ENCODE measurements at places on chromosomes 12 and 14. TPM values are rescaled to one million over a fixed set of nuclear protein-coding genes. Genes with fewer than 3 reads are reported as not detected.
A peak's percentile ranks its signal among the peaks of the same experiment; 100 is the strongest.

GRCh38 chr12:60724984-60725383, 1129.2 kb downstream of the SLC16A7 start:
- DNase-seq: no peak

DNA sequence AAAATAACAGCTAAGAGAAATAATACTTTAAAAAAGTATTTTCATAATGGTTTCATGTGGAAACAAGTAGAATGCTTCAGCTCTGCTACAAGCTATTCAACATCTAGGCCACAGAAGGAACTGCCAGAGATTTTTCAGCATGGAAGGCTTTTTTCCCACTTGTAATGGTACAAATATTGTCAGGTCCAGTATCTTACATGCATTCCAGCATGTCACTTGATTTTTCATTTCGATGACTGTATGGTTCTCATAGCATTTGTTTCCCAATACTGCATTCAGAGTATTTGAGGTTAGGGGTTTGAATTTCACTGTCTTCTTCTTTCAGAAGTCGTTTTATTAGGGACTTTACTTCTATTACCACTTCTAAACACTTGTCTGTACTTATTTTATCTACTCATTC, 1701.5 kb upstream of the FLRT2 start:
- DNase-seq: no peak

DNA sequence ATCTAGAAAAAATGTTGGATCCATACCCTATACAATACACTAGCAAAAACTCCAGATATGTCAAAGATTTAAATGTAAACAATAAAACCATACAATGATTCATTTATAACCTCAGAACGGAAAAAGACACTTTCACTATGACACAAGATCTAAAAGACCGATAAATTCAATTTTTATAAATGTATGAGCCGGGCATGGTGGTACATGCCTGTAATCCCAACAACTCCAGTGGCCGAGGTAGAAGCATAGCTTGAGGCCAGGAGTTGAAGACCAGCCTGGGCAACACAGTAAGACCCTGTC, 2.5 kb upstream of the SOS2 start:
- DNase-seq: no peak

GRCh38 chr14:35332517-35333263, 40.5 kb downstream of the PSMA6 start:
- DNase-seq: no peak

GRCh38 chr14:104197449-104198247, 59.3 kb downstream of the KIF26A start:
- no peak for DNase-seq

- DNase-seq: no peak
Measured at GRCh38 chr14:61355892-61356325, 34.5 kb downstream of the PRKCH start.

DNA sequence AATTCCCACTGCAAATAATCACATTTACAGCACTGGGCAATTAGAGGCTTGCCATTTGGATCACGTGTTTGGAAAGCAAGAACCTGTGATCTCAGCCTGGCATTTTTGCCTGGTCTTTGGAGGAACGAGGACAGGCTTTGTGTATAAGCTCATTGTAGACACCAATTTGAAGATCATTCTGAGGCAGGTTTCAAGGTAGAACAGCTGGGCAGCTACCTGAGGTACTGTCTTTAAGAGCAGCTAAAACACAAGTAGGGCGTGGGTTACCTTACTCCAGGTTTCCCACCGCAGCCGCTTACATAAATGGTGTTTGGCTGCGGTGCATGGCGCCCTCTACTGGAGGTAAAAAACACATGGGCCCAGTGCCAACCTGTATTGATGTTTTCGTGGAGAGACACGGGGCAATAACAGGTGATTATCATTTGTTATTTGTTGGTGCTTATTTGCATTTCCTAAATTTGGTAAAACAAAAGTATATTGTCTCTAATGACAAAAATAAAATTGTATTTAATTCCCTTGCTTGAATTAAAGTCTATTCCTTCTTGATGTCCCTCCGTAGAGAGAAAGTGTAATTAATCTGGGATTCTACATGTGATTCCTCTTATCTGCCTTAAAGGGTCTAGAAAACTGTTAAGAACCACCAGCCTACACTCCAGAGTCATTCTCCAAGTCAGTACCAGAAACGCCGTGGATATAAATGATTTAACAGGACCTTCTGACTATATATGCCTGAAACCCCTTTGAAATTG, 69.7 kb downstream of the SVOP start:
- DNase-seq: peak; percentile 57

DNA sequence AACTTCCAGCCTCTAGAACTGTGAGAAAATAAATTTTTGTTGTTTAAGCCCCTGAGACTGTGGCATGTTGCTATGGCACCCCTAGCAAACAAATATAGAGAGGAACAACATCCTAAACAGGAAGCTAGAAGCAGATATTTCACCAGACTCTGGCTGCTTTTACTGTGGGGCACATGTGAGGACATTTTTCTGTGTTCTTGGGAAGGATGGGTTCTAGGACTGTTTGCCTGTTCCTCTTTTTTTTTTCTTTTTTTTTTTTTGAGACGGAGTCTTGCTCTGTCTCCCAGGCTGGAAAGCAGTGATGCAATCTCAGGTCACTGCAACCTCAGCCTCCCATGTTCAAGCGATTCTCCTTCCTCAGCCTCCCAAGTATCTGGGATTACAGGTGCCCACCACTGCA, 4.2 kb upstream of the HRK start:
- DNase-seq: no peak

- no peak for DNase-seq
Measured at GRCh38 chr14:78424311-78424710, 254.1 kb downstream of the NRXN3 start.

The TRPV4 gene
- polyA plus RNA-seq: 12.8 TPM

The MVK gene
- polyA plus RNA-seq: 20.6 TPM

DNA sequence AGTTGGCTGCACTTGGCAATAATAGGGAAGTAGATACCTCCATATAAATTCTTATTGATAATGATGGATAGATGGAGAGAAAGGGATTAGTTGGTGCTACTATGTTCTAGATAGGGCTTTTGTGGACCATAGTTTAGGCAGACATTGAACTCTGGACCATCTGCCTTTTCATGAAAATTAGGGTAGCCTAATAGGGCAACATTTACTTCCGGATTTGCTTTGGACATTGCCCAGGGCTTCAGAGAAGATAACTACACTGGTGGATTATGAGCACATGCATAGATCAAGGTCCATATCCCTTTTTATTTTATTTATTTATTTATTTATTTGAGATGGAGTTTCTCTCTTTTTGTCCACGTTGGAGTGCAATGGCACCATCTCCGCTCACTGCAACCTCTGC, 70.5 kb downstream of the FIGNL2 start:
- DNase-seq: no peak

The CDCA3 gene
- 23.3 TPM for polyA plus RNA-seq

GRCh38 chr12:71297930-71298329, 140.1 kb upstream of the TSPAN8 start:
- DNase-seq: no peak

The CMTM5 gene
- 2.2 TPM for polyA plus RNA-seq

- DNase-seq: no peak
Measured at GRCh38 chr14:68236582-68237458, 417.2 kb downstream of the RAD51B start.

The FLVCR2 gene
- polyA plus RNA-seq: 8.9 TPM

DNA sequence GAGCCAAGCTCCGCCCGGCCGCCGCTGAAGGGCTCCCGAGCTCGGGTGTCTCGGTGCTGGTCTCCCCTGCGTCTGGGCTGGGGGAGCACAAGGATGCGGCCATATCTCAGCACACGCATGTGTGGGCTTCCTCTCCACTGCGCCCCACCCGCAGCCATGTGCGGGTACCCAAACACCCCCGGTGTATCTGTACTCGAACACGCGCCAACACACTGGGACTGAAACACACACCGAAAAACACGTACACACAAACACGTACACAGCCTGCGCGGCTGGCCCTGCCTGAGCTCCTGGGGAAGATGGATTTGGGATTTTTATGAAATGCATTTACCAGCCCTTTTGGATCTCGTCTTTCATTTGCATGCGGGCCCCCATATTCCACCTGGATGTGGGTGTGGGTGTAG, 897 bp upstream of the TBX3 start:
- DNase-seq: no peak

- no peak for DNase-seq
Measured at GRCh38 chr12:131698286-131698685, 12.6 kb upstream of the SFSWAP start.
